PC-9 (cell line): ENCODE measurements at places on chromosomes 5 and 9.
A peak's percentile ranks its signal among the peaks of the same experiment; 100 is the strongest.

DNA sequence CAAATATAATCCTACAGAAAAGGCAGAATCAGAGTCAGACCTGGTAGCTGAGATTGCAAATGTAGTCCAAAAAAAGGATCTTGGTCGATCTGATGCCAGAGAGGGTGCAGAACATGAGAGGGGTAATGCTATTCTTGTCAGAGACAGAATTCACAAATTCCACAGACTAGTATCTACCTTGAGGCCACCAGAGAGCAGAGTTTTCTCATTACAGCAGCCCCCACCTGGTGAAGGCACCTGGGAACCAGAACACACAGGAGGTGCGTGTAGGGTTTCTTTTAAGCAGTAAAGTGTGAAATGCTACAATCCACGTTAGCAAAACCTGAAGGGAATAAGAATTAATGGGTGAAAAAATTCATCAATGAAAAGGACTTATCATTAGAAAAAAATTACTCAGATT lies 145.8 kb downstream of the GIN1 start:
- DNase-seq: no peak

DNA sequence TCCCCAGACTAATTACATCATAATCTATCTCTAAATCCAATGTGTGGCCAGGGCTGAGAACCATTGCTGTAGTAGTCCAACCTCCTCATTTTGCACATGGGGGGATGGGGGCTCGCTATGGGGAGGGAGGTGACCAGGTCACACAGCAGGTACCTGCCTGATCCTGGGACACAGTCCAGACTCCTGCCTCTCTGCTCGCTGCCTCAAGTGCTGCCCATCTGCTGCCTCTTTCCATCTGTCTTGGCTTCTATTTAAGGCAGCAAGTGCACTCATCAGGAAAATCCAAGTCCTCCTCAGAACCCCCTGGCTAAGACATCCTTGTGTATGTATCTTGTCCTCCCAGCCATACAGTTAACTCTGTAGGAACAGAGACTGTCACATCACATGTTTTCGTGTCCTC lies 57.7 kb upstream of the FRRS1L start:
- DNase-seq: no peak

DNA sequence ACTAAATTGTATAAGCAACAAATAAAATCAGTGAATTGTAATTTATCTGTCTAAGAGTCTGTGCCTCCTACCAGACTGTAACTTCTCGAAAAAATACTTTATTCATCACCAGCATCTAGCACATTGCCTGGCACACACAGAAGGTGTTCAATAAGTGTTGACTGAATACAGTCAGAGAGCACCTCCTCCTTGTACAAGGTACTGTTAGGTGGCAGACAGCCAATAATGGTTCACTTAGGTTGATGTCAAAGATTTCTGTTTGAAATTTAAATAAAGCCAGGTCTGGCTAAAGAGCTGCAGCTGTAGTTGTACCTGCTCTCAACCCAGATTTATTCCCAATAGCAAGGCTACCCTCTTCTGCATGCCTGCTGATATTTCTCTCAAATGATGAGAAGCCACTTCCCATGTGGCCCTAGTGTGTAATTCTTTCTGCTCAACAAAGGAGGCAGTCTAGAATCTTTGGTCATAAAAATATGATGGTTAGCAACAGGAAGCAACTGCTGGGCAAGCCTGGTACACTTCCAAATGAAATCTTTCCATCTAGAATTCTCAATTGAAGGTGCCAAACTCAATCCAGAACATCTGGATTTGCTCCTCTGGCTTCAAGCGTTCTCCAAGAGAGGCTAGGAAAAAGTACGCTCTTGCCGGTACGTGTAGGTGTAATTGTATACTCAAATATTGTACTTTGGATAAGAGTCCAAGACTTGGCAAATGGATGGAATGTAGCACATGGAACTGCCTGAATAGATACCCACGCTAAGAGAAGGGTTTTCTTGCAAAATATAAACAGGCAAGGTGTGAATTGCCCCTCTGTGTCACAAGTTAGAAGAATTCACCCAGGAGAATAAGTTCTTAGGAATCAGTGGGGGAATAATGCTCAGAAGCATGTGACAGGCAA lies 95.6 kb downstream of the NR6A1 start:
- DNase-seq: no peak

- peak; percentile 13 for DNase-seq
Measured at GRCh38 chr5:123937230-123937629, 425.3 kb downstream of the CSNK1G3 start.

- no peak for DNase-seq
Measured at GRCh38 chr9:137199411-137200121, 975 bp downstream of the TPRN start.

DNA sequence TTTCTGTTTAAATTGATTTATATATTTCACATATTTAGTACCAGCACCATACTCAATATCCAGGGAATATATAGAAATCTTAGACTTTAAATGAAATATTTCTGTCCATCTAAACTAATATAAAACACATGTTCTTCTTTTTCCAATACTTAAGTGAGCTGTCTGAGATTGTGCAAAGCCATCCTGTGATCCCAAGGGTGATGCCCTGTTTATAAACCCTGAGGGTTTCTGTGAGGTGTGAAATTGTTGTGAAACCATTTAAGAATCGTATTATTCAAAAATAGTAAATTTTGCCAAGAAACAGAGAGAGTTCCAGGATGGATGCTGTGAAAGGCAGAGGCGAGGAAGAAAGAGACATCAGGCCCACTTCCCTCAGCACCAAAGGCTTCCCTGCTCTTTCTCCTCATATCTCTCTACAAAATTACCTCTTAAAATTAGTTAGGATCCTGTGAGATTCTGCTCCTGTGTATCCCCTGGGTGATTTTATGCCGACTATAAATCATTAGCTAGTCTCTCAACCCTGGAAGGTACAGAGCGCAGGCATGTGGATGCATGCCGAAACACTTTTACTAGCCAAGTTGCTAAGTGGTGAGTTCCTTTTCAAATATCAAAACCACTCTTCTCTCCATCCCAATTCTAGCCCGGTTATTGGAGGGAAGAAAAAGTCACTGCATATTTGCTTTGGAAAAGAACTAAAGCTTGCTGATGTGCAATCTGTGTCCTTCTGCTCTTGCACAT lies 183.0 kb downstream of the GLIS3 start:
- DNase-seq: no peak

GRCh38 chr5:35863159-35863558 lies 6.5 kb downstream of the IL7R start:
- DNase-seq: peak; percentile 53

- no peak for DNase-seq
Measured at GRCh38 chr5:33238826-33239695, 201.7 kb upstream of the TARS1 start.

GRCh38 chr5:179160584-179160983 lies 100.4 kb downstream of the ZNF354C start:
- DNase-seq: no peak

GRCh38 chr5:141477815-141478214 lies 2.0 kb downstream of the PCDHGC3 start:
- no peak for DNase-seq

DNA sequence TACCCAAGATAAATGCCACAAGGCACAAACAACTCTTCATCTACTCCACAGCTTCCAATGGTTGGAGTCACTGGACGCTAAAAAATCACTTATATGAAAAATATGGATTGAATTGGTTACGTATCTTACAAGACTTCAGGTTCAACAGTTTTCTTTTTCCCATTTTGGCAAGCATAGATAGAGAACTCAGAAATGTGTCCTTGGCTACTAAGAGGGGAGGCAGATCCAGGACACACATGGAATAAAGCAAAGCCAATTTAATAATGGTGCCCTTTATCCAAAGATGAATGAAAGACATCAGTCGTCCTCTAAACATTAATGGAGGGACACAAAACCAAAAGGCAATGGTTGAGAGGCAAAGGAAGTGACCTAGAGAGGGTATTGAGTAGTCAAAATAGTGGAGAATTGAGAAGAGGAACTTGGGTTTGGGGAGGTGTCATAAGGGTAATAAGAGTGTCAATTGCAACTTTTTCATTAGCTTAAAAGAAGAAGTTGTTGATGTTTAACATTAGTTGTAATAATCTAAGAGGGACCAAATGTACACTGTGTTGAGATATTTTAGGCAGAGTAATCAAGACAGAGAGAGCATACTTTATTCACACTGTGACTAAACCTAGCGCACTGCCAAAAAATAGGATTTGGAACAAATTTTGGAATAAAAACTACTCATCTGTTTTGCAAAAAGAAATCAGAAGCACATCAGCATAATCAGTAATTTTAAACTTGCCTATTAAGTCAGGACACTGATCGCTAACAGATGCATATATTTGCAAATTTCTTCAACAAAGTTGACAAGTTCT lies 308.2 kb downstream of the ARL15 start:
- no peak for DNase-seq

- DNase-seq: no peak
Measured at GRCh38 chr9:120950421-120951388, 24.1 kb upstream of the TRAF1 start.

- no peak for DNase-seq
Measured at GRCh38 chr9:748861-749497, 92.5 kb upstream of the DMRT1 start.

- no peak for DNase-seq
Measured at GRCh38 chr5:35672995-35673394, 55.3 kb downstream of the SPEF2 start.
